ENCODE measurements at places on chromosomes 3 and 15.

DNA sequence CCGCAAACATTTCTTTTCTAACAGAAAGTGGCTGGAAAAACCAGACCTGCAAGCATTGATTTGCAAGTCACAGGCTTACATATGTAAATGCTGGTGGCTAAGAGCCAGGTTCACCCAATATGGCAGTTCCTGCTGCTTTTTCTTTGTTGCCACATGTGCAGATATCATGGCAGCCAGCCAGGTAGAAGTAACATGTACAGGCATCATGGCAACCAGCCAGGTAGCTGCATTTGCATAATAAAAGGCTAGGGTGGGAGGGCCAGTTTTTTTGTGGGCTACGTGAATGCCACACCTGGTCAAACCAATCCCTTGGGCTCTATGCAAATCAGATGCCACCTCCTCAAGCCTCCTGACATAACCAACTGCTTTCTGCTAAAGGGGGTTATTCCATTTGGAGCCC lies 2.8 kb upstream of the SMCO1 start:
- DNase-seq = no peak

DNA sequence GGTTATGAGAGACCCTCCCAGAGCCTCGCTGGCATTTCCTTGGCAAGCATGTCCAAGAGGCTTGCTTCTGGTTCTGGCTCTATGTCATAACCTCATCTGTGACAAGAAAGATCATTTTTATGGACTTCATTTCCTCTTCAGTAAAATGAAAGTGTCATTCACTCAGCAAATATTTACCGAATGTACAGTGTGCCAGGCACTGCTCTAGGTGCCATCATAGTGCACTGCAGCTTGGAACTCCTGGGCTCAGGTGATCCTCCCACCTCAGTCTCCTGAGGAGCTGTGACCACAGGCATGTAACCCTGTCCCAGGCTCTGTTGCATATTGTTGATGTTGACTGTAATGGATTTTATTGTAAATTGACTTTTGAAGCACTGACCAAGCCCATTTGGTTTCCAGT lies 18.7 kb upstream of the ITPKA start:
- DNase-seq = no peak

GRCh38 chr3:34483311-34483887 lies 685.0 kb downstream of the PDCD6IP start:
- DNase-seq = no peak

DNA sequence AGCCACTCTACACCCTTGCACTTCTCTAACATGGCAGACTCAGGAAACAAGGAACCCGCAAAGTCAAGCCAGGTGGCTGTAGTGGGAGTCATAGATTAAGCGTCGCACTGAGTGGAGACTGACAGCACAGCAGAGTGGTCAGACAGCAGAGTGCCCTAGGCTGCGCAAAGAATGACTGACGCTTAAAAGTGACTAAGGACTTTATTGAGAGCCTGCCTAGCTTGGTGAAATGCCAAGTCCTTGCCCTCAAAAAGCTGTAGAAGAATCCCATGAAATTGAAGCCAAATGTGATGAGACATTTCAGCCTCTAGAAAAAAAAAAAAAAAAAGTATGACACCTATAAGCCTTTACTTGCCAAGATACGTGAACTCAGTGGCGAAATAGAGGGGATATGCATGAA lies 30.2 kb downstream of the NCEH1 start:
- no peak for DNase-seq

GRCh38 chr3:110139821-110140220 lies 802.5 kb upstream of the DPPA4 start:
- no peak for DNase-seq

GRCh38 chr3:183811638-183812037 lies 13.7 kb downstream of the MAP6D1 start:
- no peak for DNase-seq

GRCh38 chr15:45573961-45574629 lies 13.1 kb upstream of the BLOC1S6 start:
- DNase-seq = no peak

DNA sequence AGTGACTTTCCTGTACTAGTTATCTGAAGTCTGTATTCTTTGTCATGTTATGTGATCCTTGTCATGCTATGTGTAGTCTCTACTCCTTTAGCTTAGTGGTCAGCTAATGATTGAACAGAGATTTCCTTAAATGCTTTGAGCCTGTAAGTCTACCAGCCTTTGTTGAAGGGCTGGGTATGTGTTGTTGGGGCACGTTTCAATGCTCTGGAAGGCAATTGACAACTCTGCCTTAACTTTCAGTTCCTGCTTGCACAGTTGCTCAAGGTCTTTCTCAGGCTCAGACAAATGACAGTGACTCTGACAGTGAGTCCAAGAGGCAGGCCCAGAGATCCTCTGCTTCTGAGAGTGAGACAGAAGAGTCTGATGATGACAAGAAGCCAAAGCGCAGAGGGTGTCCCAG lies 89.3 kb downstream of the CHD2 start:
- DNase-seq = no peak

GRCh38 chr3:155778462-155778861 lies 27.6 kb downstream of the C3orf33 start:
- no peak for DNase-seq

- DNase-seq = no peak
These were observed 152.7 kb downstream of the IL20RB start for GRCh38 chr3:137110392-137110996.

DNA sequence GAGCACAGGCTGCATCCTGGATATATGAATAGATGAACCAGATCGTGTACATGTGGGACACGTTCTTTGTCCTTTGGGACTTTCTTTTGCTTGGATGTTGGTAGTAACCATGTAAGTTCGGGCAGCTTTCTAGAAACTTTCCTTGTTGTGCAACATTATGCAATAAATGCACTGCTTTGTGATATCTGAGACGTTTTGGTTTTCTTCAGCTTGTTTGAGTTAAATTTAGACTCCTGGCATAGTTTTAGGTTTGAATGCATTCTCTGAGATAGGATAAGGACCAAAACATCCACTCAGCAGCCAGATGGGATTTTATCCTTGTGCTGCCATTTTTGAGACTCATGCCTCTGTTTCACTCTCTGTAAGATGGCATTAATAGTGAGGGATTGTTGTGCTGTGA lies 158.9 kb downstream of the IGF1R start:
- DNase-seq = no peak

- no peak for DNase-seq
These were observed 97.7 kb downstream of the RPL39L start for GRCh38 chr3:187041362-187042307.

- no peak for DNase-seq
These were observed 48.5 kb upstream of the RASGRP1 start for GRCh38 chr15:38613085-38613484.

DNA sequence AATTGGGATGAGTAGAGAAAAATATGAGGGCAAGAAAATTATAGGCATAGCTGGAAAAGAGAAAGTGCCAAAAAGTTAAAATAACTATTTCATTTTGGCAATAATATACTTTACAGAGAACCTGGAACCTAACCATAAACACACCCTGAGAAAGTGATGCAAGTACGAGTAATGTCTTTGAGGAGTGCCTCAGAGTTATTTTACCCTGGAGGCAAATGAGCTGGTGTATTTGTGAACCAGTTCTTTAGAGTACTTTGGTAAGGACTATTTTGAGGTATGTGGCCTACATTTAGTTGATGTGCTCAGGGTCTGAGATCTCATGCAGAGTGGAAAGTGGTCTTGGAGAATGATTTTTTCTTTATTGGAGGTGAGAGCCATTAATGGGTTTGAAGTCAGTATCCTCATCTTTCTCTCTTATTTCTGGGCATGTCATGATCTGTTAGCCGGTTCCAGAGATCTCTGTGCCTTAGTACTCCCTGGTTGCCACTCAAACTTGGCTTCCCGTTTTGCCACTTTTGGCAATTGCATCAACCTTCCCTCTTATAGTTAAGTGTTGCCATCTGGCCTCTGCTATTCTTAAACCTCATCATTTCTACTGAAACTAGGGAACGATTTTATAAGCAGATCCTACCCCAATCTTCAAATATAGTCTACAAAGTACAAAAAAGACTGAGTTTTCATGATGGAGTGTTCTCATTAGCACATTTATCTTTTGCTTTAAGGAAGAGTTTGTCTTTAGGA lies 145.7 kb downstream of the EPHA6 start:
- no peak for DNase-seq

GRCh38 chr3:143222505-143222904 lies 102.9 kb downstream of the CHST2 start:
- DNase-seq = no peak

GRCh38 chr3:72247645-72248388 lies 462.9 kb upstream of the PROK2 start:
- no peak for DNase-seq
